RCC 7860 (cell line): ENCODE measurements at places on chromosomes 7 and 10.

DNA sequence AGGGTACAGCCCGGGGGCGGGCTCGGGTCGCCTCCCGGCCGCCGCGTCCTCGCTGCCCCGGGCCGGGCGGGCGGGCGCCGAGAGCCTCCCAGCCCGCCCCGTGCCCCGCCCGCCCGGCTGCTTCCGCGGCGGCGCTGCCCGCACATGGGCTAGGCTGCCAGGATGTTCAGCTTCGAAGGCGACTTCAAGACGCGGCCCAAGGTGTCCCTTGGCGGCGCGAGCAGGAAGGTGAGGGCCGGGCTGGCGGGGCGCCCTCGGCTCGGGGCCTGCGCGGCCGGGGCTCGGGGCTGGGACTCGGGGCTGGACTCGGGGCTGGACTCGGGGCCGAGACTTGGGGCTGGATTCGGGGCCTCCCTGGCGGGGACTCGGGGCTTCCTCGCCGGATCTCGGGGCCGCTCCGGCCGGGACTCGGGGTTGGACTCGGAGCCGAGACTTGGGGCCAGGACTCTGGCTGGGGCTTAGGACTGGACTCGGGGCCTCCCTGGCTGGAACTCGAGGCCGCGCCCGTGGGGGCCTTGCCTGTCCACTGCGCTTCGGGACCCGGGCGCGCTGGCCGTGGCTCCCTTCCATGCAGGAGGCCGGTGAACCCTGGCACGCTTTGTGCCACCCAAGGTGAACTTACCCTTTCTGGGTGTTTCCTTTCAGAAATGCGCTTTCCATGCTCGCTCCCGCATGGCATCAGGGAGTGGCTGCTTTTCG is 534 bp downstream of the UBE3C start:
- DNase-seq, result no peak

DNA sequence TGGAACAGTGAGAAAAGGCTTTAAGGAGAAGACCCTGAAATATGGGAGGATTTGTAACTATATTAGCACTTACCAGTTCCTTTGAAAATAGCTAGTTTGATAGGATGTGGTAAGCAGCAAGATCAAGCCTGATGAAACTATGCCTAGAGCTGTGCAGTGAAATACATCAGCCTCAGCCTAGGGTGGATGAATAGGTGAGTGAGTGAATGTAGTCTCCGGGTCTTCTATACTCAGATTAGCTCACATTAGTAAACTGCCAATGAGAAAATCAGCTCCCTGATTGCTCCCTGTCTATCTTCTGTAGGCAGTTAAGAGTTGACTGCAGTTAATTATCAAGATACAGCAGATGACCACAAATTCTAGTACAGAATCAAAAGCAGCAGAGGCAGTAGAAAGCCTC is 89.6 kb downstream of the ELAPOR2 start:
- no peak for DNase-seq

DNA sequence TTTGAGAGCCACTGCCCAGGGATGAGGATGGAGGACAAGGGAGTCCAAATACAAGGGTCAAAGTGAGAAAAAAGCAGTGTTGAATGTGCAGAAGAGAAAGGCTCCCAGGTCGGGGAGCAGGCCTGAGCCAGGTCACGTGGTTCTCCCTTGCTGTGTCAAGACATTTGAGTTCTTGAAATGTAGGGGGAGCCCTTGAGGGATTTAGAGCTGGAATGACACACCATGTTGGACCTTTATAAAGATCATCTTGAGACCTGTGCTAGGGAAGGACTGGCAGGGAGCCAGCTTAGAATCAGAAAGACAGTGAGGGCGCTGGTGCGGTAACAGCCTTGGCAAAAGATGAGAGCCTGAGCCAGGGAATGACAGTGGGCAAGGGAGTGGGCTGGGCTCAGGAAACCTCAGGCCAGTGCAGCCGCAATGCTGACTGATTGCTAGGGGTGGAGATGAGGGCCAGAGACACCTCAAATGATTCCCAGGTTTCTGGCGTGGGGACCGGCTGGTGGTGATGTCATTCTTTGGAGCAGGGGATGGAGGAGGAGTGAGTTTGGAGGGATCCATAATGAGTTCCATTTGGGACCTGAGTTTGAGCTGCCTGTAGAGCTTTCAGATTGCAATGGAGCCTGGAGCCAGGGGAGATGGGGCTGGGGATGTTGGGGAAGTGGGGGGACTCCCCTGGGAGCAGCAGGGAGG is 120.1 kb downstream of the PTPN20 start:
- peak; percentile 48 for DNase-seq

- no peak for DNase-seq
Measured at GRCh38 chr7:83879063-83879462, 230.1 kb upstream of the SEMA3E start.

DNA sequence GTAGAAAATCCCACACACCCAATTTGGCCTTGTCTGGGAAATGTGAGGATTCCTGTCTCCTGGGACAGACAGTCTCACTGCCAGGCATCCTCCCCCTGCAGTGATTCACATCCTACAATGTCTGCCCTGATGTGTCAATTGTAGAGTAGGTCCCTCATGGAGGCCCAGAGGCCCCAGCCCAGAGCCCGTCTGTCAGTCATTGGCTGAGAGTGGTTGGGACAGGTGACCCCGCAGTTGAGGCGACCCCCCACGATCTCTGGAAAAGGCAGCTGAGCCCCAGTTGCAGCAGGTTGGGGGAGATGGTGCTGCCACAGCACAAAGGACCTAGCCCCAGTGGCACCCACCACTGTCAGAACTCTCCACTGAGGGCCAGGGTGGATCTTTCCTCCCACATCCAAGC is 84.3 kb upstream of the INSIG1 start:
- peak; percentile 40 for DNase-seq

GRCh38 chr10:78956391-78956790 is 112.4 kb upstream of the ZMIZ1 start:
- no peak for DNase-seq

DNA sequence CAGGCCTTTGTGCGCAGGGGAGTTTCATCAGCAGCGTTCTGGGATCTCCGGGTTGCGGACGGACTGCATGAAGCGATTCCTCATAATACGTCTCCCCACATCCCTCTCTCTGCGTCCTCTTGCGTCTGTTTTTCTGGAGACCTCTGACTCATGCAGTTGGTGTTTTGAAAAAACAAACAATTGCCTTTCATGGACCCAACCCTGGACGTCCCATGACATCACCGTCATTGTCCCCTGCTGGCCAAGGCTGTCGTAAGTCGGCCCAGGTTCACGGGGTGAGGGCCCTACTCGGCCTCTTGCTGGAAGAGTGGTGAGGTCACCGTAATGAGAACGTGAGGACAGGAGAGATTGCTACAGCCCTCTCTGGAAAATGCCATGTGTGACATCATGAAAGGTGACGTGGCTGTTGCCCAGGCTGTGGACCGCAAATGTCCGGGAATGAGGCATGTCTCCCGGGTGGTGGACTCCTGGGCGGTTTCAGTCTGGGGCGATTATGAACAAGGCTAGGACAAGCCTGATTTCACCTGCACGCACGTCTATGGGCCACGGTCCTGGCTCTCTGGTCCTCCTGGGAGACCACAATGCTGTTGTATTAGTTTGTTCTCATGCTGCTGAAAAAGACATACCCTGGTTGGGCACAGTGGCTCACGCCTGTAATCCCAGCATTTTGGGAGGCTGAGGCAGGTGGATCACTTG is 9.8 kb upstream of the MAFK start:
- peak; percentile 36 for DNase-seq
